ELF-1 (cell line): ENCODE measurements at places on chromosomes 1 and 21.
A peak's percentile ranks its signal among the peaks of the same experiment; 100 is the strongest.

DNA sequence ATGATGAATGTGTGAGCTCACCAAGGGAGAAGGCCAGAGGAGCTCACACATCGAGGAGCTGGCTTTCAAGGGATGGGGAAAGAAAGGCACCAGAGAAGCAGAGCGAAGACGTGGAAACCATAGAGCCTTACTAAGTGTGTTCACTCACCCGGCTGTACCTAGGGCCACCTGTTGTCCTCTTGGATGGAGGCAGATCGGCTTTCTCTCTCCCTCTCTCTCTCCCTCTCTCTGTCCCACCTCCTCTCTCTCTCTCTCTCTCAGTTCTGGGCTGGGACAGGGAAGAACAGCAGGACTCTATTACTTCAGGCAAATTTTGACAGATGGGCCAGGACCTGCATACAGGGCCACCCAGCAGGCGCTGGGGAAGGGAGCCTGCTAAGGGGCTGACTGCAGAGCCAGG, 64.8 kb downstream of the HIVEP3 start:
- no peak for DNase-seq

DNA sequence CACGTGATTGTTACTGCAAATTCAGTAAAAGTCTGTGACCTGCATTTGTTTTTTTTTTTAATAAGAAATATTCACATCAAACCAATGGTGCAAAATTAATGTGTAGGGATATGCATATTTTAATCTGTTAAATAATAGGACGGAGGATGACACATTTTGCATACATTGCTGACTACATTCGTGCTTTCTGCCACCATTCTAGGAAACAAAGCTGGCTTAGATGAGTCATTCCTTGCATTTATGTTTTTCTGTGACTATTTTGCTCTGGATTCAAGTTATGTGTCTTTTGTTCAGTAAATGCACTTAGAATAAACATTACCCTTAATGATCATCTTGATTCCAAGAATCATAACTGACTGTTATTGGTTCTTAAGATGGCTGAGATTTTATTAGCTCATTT, 23.9 kb upstream of the CYYR1 start:
- no peak for DNase-seq

DNA sequence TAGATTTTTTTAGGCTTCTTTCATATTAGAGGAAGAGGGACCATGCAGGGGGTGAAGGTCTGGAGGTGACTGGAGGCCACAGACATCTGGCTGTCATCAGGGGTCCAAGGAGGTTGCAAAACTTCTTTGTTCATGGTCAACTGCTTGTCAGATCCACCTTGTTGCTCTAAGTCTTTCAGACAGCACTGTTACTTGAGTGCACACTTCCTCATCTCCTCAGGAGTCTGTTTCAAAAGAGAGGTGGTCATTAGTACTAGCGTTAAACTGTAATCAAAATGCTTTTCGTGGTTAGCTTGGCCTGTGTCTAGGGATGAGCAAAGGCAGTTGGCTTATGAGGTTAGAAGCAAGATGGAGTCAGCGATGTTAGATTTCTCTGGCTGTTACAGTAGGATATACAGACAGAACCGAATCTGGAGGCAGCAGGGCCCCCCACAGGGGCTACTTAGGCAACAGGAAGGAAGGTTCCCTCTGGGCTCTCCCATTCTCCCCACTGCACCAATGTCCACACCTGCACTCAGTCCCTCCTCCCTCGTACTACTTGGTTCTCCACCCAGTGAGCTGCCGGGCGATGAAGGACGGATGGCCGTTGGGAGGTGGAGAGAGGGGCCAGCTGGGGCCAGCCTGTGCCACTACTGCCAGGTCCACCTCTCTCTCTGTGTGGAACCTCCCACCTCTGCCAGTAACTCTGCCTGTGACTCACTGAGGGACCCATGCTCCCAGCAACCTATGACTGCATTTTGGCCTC, 57.2 kb downstream of the TOR1AIP2 start:
- no peak for DNase-seq

DNA sequence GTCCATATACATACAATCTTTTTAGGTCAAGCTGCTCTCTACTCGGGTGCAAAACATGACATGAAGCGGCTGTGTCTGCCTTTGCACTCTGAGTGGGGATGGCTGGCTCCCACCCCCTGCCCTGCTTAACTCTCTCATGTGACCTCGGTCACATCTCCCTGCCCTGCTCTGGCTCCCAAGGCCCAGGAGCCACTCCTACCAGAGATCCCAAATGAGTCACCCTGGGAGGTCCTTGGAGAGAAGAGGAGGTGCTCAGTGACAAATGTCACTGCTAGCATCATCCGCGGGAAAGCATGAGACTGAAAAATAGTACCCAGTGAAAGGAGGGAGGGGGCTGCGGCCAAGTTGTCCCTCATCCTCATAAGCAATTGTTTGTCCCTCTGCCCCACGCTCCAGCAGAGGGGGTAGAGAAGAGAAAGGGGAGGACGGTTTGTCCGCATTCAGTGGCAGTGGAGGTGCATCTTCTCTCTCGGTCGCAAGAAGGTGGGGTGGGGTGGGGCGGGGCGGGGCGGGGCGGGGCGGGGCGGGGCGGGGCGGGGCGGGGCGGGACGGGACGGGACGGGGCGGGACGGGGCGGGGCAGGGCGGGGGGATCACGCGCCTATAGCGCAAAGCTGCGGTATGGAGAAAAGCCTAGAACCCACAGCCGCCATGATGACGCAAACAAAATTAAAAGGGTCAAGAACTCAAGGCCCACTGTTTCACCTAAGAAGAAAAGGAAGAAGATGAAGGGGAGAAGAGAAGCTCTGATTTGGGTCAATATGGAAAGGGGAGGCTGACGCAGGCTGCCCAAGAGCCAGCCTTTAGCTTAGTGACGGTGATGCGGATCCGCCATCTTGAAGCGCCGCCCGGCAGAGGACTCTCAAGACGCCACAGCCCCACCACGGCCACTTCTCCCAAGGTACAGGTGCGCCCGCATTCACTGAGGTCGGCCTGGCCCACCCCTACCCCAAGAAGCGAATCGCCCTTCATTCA, 66.2 kb downstream of the CD46 start:
- no peak for DNase-seq

GRCh38 chr1:155044812-155045657, 6.1 kb upstream of the ADAM15 start:
- DNase-seq, result peak; percentile 87

- no peak for DNase-seq
Measured at GRCh38 chr1:63843010-63843409, 69.2 kb downstream of the ROR1 start.

GRCh38 chr1:45629035-45629434, 5.2 kb upstream of the CCDC17 start:
- DNase-seq, result no peak

- no peak for DNase-seq
Measured at GRCh38 chr1:206878456-206878855, 13.0 kb downstream of the IL20 start.

GRCh38 chr1:47013293-47013692, 10.2 kb upstream of the CYP4X1 start:
- DNase-seq, result no peak

- DNase-seq, result no peak
Measured at GRCh38 chr1:30089024-30089430, 634.4 kb downstream of the MATN1 start.

- DNase-seq, result no peak
Measured at GRCh38 chr1:8307628-8308027, 10.3 kb upstream of the SLC45A1 start.

GRCh38 chr1:184761969-184762485, 7.4 kb upstream of the EDEM3 start:
- no peak for DNase-seq
